Mucosa of gallbladder (tissue), 1 donor: ENCODE measurements at places on chromosomes 1 and 21.
A peak's percentile ranks its signal among the peaks of the same experiment; 100 is the strongest.

DNA sequence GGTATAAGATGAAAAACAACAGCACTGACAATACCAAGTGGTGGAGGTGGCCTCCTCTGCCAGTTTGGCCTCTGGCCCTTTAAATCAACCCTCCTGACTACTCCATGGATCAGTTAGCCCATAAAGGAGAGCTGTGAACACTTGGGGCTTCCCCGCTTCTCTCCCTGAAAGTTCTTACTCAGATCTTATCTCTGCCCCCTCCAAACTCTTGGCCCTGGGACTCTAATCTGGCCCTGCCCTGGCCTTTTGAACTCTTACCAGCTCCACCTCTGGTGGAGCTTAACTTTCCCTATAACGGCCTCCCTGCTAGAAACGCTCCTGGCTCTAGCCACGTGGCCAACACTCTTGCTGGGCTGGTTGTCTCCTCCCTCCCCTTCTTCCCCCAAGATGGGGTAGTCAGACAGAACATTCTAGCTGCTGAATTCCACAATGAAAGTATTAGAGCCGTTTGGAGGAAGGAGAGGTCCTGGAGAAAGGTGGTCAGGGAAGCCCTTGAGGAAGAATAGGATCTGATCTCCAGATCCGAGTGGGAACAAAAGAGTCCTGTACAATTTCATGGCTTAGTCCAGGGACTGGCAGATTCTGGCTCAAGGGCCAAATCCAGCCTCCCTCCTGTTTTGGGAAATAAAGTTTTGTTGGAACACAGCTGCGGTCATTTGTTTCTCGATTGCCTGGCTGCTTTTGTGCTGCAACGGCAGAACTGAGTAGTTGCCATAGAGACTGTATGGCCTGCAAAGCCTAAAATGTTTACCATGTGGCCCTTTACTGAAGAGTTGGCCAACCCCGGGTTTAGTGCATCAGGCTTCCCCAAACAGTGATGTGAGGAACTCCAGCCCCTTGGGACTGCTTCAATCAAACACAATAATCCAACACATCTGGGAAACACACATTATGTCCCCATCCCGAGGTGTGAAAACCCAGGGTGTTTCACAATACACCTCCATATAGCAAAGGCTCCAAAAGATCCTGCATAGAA, 9.5 kb upstream of the PIGR start:
- DNase-seq = no peak

DNA sequence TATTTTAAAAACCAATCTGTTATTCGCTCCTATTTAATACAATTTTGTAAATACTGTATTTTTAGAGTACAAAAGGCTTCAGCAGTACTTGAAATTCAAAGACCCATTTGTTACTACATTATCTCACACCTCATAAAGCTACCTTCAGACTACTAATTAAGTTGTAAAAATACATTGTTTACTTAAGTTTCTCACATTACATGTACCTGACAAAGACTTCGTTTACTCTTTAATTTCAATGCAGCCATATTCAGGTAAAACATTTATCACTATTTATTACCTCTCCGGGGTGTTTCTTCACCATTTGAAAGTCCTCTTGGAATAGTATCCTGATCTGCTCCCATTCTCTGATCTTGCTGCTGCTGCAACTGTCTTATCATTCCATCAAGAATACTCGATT, 55.2 kb downstream of the BRWD1 start:
- DNase-seq = no peak

DNA sequence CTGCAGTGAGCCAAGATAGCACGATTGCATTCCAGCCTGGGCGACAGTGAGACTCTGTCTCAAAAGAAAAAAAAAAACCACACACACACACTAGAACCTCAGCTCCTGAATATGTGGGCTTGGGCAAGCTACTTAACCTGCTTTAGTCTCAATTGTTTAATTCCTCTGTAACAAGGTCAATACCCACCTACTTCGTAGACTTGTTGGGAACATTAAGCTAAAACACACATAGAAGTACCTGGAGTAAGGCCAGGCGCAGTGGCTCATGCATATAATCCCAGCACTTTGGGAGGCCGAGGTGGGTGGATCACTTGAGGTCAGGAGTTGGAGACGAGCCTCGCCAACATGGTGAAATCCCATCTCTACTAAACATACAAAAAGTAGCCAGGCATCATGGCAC, 77.1 kb downstream of the CLSTN1 start:
- DNase-seq = no peak

DNA sequence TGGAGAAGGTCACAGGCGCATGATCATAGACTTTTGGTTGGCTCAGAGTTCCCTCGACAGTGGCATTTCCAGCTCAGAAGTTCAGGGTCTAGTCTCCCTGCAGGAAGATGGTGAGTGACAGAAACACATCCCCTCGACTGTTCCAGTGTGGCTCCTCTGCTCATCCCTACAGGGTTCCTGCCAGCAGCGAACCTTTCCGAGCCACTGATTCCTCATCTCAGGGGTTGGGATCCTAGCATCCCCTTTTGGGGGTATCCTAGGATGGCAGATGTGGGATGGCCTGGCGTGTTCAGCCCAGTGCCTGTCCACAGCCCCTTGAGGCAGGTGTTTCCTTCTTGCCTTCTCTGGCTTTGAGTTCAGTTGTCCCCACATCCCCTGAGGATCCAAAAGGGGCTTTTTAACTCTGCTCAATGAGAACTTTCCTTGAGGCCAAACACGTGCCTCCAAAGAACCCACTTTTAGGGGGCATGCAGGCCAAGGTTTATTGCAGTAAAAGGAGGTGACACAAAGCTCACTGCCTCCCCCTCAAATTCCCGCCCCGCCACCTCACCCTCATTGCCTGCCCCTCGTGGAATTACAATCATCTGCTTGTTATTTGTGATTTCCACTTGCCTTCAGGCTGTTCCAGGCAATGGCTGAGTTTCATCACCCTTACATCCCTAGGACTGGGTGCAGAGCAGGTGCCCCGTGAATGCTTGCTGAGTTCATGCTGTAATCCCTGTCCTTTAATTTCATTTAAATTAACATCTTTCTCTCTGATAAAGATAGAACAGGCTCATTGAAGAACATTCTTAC, 440.7 kb downstream of the CAMTA1 start:
- no peak for DNase-seq

GRCh38 chr21:45067462-45068285, 6.7 kb upstream of the ADARB1 start:
- DNase-seq = no peak

DNA sequence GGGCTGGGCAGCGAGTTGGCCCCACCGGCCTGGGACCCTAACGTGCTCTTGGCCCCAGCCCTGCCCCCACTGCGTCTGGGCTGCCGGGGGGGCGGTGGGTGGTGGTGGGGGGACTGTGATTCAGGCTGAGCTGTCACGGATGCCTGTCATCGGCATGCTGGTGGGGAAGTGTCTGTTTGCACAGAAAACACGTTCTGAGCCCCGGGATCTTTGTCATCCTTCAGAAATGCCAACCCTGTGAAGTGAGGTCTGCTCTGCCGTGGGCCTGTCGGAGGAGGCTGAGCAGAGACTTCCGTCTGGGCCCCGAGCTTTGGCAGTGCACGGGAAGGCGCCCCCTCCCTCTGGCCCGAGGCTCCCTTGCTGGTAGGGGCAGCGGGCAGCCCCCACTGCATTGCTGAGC, 24.3 kb upstream of the PLCH2 start:
- no peak for DNase-seq

DNA sequence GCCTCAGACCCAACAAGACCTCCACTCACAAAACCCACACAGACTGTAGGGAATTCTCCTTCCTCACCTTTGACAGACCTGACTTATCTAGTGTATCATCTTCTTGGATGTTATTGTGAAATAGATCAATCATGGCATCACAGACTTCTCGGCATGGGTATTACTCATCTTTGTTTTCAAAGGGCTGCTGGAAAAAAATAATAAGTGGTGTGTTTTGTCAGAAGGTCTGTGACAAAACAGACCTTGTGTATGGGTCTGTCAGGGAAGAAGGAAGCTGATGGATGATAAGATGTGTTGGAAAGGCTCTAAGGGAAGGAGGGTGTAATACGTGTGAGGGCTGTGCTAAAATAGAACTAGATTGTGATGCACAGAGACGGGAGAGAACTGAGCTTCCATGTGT, 13.9 kb upstream of the S100A7 start:
- no peak for DNase-seq

DNA sequence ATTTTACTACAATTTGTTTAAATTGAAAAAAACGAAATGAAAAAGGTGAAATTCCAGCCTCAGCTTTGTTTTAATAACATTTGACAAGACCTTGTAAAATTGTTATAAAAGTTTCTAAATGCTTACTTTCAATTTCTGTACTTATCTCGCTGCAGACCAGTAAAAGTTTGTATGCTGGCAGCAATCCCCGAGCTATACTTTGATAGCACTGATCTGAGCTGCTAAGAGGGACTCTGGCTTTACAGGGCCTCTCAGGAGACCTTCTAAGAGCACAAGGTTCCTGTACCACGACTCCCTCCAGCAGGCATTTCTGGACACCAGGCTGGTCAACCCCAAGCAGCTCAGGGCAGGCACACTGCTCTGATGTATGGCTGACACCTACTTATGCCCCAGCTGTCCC, 13.1 kb downstream of the STMN1 start:
- no peak for DNase-seq

- DNase-seq = no peak
These were observed 123.6 kb downstream of the DSCAM start for GRCh38 chr21:40723317-40723716.

GRCh38 chr1:81578867-81579266, 221.9 kb upstream of the ADGRL2 start:
- DNase-seq = no peak

DNA sequence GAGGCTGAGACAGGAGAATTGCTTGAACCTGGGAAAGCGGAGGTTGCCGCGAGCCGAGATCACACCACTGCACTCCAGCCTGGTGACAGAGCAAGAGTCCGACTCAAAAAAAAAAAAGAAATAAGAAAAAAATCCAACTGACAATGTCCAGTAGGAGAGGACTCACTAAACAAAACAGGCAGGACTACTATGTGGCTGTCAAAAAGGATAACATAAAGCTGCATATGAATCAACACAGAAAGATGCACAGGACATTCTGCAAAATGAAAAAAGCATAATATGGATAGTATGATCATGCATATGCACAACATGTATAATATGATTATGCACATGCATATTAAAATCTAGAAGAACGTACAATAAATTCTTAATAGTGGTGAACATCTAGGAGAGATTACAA, 80.7 kb downstream of the JAK1 start:
- DNase-seq = no peak

DNA sequence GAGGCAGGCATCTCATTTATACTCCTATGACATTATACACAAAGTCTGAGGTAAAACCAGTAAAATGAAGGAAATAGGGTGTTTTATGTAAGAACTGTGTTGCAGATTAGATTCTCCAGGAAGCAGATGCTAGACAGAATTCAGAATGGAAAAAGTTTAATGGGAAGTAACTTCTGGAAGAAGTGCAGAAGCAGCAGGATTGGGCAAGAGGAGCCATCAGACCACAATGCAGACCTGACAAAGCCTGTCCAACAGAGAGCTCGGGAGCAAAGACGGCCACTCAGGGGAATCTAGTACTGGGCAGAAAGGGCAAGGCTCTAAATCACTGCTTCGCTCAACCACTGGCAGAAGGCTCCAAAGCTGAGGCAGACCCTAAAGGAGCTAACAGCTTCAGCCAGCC, 33.7 kb downstream of the FBXO42 start:
- no peak for DNase-seq

GRCh38 chr21:45128613-45129188, 54.3 kb downstream of the ADARB1 start:
- peak; percentile 68 for DNase-seq

DNA sequence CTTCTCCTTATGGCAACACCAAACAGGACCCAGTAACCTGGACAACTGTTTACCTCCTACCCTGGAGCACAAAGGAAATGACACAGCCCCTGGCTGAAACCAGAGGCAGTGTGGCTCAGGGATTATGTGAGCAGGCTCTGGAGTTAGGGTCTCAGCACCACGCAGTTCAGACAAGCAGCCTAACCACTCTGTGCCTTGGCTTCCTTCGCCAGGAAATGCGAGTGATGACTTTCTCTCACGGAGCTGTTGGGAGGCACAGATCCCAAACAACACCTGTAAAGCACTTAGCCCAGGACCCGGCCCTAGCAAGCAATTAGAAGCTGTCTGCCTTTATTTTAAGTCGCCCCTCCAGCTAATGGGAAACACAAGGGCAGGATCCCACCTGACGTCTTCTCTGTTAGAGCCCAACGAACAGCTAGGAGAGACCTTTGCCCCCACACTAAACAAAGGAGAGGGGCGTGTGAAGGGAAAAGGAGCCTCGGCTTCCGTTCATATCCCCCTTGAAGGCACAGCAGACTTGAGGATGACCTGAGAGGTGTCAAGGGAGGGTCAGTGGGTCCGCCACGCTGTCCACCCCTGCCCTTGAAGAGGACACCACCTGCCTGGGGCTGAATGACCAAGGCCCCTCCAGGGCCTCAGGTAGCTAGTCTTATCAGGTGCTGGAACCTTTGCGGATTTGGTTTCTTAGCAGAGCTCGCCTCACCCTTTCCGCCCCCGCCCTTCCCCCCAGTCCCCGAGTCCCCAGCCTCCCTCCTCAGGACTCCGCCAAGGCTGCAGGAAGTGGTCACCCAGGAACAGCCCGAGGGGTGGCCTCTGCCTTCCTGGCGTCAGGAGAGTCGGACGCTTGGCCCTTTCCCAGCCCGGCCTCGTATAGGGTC, 860 bp downstream of the TMEM63A start:
- DNase-seq = peak; percentile 44

GRCh38 chr1:226444901-226445300, 37.0 kb upstream of the PARP1 start:
- peak; percentile 27 for DNase-seq

GRCh38 chr1:9296850-9297249, 4.2 kb downstream of the SPSB1 start:
- no peak for DNase-seq

DNA sequence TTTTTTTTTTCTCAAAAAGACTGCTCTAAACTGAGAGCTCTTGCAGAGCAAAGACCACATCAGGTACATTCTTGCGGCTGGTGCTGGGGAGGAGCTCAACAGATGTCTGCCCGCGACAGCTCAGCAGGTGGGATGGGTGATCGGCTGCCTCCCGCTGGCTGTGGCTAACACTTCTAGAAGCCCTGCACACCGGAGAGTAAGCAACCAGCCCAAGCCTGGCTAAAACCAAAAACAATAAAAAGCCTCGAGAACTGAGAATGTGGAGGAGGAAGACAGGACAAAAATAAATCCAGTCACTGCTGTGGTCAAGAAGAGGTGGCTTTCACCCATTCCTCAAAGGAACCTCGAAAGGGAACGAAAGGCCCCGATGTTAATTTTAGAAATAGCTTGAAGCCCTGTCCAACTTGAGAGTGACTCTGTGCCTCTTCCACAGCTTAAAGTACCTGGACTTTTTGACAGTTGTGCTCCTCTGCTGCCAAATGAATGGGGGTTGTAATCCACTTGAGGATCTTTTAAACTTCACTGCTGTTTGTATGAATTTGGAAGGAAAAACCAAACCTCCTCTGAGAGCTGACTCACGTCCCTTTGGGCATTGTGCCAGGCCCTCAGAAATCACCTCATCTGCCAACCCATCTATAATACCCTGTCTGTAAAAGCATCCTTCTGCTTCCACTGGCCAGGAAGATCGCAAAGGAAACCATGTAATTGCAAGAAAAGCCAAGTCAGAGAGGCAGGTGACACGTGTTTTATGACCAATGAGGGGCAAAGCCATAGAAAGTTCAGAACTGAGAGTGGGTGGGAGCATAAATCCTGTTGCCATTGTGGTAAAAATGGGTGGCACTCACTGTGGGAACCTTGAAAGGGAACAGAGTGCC, 78.6 kb downstream of the KCNN3 start:
- peak; percentile 44 for DNase-seq

- no peak for DNase-seq
These were observed 6.6 kb downstream of the UBIAD1 start for GRCh38 chr1:11279630-11280029.

- no peak for DNase-seq
These were observed 18.7 kb upstream of the CSF1 start for GRCh38 chr1:109891930-109892329.
